Progenitor cell of endocrine pancreas (in vitro differentiated cells): ENCODE measurements at places on chromosomes 5 and 9.
A peak's percentile ranks its signal among the peaks of the same experiment; 100 is the strongest.

GRCh38 chr5:42061121-42061520 is 136.0 kb downstream of the FBXO4 start:
- no peak for DNase-seq

DNA sequence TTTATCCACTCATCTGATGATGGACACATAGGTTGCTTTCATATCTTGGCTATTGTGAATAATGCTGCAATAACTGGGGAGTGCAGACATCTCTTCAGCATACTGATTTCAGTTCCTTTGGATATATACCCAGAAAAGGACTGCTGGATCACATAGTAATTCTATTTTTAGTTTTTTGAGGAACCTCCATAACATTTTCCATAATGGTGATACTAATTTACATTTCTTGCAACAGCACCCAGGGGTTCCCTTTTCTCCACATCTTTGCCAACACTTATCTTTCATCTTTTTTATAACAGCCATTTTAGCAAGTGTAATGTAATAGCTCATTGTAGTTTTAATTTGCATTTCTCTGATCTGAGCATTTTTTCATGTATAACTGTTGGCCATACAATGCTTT is 34.1 kb upstream of the NR4A3 start:
- no peak for DNase-seq

GRCh38 chr5:176362233-176362490 is 598 bp upstream of the KIAA1191 start:
- no peak for DNase-seq

DNA sequence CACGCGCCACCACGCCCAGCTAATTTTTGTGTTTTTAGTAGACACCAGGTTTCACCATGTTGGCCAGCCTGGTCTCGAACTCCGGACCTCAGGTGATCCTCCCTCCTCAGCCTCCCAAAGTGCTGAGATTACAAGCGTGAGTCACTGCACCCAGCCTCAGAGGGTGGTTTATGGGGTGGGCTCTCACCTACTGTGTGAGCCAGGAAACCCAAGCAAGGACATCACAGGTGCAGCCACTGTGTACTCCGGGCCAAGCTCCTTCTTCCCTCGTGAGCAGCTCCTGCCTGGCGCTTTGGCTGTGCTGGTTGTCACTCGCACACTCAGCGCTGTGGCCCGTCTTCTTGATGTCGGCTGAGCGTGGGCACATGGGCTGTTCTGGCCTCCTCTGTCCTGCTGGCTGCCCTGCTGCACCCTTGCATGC is 70.1 kb downstream of the WNK2 start:
- no peak for DNase-seq

DNA sequence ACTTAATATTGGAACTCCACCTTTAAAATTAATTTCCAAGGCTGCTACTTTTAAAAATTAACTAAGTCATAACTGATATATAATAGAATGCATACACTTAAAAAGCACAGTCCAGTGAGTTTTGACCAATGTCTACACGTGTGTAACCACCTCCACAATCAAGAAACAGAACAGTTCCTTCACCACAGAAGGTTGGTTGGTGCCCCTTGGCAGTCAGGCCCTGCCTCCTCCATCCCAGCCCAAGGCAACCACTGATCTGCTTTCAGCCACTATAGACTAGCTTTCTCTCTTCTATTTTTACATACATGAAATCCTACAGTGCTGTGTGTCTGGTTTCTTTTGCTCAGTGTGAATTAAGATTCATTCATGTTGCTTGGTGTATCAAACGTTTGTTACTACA is 215.2 kb downstream of the CRB2 start:
- no peak for DNase-seq

DNA sequence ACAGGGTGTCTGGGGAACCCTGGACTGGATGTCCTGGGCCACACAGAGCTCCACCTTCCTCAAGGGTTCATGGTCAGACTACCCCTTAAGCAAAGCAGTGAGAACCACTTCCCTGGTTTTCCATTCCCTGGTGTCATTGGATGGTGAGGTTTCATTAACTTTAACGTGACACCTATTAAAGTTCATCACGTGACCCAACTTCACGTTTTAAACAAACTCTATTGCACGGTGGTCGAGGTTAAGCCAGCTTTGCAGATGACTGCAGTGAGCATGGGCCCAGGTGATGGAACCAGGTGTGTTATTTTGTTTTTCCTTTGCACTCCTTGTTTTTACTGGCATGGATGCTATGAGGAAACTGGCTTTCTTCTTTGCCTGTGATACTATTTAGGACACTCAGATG is 385.7 kb upstream of the IRX1 start:
- DNase-seq = no peak

- DNase-seq = no peak
These were observed 1464.7 kb downstream of the EFNA5 start for GRCh38 chr5:106205916-106206571.

DNA sequence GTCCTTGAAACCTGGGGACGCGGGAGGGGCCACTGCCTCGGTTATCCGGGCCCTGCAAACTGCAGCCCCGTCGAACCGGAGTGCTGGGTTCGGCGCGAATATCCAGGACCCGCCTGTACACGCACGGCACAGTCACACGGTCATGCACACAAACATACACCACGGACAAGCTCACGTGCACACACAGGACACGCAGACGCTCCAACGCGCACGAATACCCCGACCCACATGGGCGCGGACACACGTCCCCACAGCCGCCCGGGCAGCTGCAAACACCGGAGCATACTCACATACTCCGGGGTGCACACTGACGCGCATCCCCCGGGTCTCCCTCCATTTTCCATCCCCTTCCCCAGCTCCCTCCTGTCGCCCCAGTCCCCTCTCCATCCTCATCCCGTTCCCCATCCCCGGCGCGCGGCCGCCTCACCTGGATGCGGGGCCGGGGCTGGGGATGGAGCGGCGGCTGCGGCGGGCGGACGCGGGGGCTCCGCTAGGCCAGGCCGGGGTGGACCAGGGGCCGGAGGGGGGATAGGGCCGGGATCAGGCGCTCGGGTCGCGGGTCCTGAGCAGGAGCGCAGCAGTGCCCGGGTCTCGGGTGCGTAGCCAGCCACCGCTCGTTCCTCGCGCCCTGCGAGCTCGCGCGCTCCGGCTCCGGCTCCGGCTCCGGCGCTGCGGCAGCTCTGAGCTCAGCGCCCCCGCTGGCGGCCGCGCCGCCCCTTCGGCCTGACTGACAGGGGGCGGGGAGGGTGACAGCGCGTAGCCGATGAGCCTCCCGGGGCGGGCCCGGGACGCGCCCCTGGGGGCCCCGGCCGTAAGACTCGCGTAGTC is at the start of the genes EIF4E1B and SNCB:
Gene EIF4E1B, plus strand, starts transcription at position 823 of the 828 bp plus-strand sequence. CDS start 12,113 bp downstream, outside the sequence.
Gene SNCB, minus strand, starts transcription at position 682 of the 828 bp plus-strand sequence. CDS start 880 bp downstream, outside the sequence.
- DNase-seq = peak; percentile 32

GRCh38 chr5:153719324-153719723 is 228.9 kb downstream of the GRIA1 start:
- DNase-seq = no peak

DNA sequence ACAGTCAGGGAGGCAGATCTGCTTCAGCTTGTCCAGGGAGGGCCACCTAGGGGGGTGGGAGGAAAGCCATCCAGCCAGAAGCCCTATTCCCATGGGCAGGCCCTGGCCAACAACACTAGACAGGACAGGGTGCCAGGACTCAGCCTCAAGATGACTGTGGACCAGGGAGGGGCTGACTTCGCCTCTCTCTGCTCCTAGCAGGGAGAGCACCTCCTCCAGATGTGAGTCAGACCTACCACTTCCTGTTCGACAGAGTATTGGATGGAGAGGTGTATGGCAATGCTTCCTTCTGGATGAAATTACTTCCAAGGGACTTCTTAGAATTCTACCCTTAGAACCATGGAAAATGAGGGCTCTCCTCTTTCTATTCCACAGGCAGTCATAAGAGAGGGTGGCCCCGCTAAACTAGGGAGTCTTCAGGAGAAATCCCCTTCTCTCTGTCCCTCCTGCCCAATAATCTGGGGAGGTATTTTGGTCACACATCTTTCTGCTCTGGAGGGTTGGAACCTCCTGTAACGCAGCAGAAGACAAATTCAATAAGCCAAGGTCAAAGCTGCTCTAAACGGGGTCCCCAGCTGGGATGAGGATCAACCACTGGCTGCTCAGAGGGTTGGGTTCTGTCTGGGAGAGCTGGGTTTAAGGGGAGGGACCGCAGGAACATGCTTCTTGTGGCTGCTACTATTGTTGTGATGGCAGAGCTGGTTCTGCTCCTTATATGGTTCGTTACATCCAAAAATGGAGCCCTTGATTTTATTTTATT is 23.2 kb upstream of the RCL1 start:
- no peak for DNase-seq

- DNase-seq = no peak
These were observed 28.1 kb downstream of the LMNB1 start for GRCh38 chr5:126805063-126805462.
